NCI-H1436 treated with DMSO at 0.1 percent for 48 hours (cell line): ENCODE measurements at places on chromosomes 5 and 9.

- DNase-seq, result no peak
Measured at GRCh38 chr5:34687269-34688011, 31.3 kb downstream of the RAI14 start.

GRCh38 chr9:133158695-133159094 is 5.0 kb downstream of the GBGT1 start:
- DNase-seq, result no peak

DNA sequence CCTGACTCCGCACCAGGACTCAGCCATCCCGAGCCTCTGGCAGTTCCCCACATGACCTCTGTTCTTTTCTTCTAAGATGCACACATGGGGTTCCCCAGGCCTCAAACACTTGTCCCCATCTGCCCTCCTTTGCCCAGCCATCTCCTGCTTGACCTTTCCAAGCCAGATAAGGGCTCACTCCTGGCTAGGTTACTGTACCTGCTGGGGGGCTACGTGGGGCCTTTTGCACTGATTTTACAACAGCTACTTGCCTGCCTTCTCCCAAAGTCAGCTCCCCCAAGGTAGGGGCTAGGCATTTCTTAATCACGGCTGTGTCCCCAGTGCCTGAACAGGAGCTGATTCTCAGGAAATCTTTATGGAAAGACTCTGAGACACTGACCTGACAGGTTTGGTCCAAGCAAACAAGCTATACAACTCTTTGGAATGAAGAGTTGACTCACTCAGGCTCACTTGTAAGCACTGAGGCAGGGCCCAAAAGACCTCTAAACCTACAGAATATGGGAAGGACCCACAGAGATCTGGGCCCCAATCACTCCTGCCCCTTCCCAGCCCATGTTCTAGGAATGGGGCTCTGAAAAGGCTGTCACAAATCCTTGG is 2.5 kb downstream of the MACROH2A1 start:
- no peak for DNase-seq

- no peak for DNase-seq
Measured at GRCh38 chr5:131377785-131378325, 114.0 kb downstream of the CDC42SE2 start.

DNA sequence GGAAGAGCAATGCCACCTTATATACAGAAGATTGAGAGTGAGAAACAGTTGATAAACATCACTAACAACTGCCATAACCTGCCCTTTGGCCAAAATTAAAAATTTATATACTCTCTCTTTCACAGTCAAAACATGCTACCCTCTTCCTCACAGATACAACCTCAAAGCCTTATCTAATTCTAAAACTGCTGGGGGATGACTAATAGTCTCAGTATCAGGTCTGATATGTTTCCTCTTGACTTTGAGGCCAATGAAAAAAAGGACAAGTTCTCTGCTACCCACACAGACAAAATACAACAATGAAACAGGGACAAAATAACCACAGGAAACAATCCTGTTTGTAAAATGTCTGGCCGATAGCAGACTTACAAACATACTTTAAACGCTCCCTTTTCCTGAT is 485.6 kb upstream of the NUDT12 start:
- DNase-seq, result no peak

- no peak for DNase-seq
Measured at GRCh38 chr9:135926402-135927194, 19.3 kb upstream of the CAMSAP1 start.

GRCh38 chr9:34069831-34070230 is 21.1 kb upstream of the UBAP2 start:
- DNase-seq, result no peak

DNA sequence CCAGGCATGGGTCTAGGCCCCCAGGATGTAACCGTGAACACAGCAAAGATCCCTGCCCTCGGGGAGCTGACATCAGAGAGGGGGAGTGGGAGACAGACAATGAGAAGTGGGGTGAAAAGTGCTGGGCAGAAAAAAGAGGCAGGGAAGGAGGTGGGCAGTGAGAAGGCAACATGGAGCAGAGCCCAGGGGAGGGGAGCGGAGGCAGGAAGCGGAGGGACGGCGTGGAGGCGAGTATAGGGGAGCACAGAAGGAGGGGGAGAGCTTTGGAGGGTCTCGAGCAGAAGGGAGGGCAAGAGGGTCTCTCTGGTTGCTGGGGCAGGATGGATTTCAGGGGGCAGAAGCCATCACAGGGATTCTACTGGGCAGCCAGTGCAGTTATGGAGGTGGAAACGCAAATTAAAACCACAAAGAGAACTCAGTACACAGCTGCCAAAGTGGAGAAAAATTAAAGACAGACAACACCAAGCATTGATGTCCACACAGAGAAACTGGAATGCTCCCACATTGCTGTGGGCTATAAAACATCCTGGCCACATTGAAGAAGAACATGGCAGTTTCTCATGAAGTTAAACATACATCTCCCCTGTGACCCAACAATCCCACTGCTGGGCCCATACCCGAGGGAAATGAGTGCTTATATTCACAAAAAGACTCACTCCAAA is 21.1 kb upstream of the LAMC3 start:
- DNase-seq, result no peak

DNA sequence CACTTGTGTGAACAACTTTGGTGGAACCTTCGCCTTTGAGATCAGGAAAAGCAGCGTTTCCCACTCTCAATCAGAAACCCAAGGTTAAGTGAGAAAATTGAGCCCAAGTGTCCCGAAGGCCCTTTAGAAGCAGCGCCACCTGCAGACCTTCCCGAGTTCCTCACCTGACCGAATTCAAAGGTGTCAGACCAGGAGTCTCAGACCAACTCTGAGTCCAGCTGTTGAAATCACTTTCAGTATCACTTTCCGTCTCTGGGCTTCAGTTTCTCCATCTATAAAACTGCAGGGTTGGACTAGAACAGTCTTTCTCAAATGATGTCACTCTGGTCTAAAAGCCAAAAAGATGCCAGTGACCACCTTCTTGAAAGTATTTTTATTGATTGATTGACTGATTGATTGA is 31.7 kb upstream of the GRHPR start:
- no peak for DNase-seq

- DNase-seq, result no peak
Measured at GRCh38 chr9:127311239-127311741, 46.7 kb downstream of the GARNL3 start.

GRCh38 chr5:78719504-78720219 is 71.1 kb upstream of the LHFPL2 start:
- DNase-seq, result no peak

DNA sequence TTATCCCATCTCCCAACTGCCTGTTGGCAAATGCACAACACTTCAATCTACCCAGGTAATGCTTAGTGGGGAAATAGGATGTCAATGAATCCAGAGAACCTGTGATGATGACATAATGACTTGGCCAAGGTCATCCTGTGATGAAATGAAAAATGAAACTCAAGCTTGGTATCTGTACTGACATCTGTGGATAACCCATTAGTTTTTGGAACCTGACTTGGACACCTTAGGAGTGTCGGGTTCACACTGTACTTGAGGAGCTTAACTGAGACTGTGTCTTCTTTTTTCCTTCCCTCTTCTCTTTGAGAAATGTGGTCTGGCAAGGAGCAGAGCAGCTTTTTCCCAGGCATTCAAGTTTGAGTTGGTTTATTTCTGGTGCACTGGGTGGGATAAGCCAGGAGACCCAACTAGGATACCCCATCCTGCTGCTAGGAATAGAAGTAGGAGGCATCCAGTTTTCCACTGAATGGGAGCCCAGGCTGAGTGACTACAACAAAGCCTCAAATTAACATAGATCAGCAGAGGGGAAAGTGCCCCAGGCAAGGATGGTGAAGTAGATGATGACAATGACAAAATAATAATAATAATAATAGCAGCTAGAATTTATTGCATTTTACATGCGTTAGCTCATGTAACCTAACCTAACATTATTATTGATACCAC is 72.1 kb downstream of the ADRB2 start:
- no peak for DNase-seq
